NCI-H2171 treated with DMSO at 0.1 percent for 48 hours (cell line): ENCODE measurements at places on chromosomes 5 and 9.

DNA sequence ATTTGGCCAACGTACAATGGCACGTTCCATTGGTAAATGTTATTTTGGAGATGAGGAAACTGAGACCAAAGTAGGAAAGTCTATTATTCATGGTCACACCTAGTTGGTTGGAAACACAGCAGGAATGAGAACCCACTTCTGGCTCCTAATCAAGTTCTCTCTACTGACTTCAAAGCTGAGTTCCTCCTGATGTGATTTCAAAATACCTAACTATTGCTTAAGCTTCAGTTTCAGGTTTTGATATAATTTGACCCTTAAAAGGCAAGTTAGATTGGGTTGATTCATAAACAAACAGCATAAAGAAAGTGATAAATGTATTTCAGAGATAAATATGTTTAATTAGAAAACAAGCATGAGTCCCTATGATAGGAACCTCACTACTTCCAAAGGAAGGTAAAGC lies 312.5 kb downstream of the PARP8 start:
- no peak for DNase-seq

- DNase-seq, result no peak
Measured at GRCh38 chr9:29609282-29609681, 2036.0 kb upstream of the C9orf72 start.

DNA sequence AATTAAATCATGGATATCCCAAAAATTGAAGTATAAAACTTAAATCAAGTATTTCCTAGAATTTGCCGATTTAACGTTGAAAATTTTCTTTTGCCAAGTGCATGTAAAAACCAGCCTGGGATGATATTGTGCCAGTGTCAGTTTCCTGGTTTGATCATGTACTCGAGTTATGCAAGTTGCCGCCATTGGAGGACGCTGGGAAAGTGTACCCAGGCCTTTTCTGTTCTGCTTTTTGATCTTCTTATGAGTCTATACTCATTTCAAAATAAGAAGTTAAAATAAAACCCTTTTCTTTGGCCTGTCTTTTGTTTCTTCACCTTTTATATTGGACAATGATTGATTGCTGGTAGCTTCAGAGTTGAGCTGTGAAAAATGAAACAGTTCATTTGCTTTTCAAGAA lies 93.1 kb upstream of the NFIL3 start:
- no peak for DNase-seq

DNA sequence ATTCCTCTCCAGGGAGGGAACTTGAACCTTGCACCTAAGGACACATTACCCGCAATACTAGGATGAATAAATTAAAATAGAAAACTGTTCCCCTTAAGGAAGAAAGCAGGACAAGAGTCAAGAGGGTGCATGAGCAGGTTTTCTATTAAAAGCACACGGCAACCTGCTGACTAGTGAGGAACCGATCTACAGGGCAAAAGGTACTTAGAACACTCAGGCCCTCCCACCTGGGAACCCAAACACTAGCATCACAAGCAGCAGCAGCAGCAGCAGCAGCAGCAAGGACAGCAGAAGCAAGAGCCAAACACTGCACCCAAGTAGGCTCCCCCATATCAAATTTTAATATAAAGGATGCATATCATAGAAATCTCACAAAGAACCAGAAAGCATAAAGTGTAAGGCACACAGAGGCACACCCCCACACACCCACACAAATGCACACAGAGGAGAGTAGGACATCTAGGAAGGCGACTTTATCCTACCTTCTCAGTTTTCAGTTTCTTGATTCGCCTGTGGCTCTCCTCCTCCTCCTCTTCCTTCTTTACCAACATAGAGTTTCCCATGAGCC lies 2.8 kb downstream of the ZNF608 start:
- DNase-seq, result no peak
